Stimulated activated CD4-positive, alpha-beta T cell treated with anti-CD3 and anti-CD28 coated beads, Interleukin-2, amount 100 ng/mL, for 24 hours (primary cell): ENCODE measurements at places on chromosomes 13 and 19.
A peak's percentile ranks its signal among the peaks of the same experiment; 100 is the strongest.

GRCh38 chr13:98175823-98176222, 1.2 kb downstream of the RNF113B start:
- DNase-seq, result no peak

DNA sequence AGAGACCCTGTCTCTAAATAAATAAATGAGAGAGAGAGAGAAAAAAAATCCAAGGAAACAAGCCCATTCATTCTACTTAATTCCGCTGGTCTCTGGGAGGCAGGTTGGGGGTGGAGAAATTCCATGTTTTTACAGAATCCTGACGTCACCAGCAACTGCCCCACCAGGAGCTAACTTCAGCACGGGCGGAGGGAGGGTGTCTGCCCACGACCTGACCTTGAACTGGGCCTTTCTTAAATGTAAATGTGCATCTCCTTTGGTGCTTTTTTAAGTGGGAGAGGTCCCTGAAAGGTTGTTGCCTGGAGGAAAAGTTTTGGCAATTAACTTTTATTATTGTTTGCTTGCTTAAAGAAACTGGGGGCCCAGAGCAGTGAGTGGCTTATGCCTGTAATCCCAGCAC, 15.5 kb downstream of the KLF2 start:
- DNase-seq, result no peak

GRCh38 chr13:34842466-34842865, 99.6 kb upstream of the NBEA start:
- DNase-seq, result no peak

GRCh38 chr19:51354742-51355148, 11.4 kb downstream of the ETFB start:
- no peak for DNase-seq

GRCh38 chr13:109868578-109869311, 82.4 kb upstream of the IRS2 start:
- no peak for DNase-seq

DNA sequence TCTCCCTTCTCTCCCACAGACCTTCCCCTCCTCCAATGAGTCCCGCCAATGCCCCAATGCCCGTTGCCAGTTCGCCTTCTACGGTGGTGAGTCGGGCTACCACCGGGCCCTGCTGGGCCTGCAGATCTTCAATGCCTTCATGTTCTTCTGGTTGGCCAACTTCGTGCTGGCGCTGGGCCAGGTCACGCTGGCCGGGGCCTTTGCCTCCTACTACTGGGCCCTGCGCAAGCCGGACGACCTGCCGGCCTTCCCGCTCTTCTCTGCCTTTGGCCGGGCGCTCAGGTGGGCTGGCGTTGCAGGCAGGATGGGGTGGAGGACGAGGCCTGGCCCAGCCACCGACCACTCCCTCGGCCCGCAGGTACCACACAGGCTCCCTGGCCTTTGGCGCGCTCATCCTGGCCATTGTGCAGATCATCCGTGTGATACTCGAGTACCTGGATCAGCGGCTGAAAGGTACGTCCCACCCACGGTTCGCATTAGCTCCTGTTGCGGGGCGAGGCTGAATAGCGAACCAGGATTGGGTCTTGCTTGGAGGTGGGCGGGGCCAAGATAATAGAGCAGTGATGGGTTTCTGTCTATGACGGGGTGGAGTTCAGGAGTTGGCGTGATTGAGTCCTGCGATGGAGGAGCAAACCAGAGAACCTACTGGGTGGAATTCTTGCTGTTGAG, 11.1 kb downstream of the SLC44A2 start:
- no peak for DNase-seq

- DNase-seq, result peak; percentile 44
These were observed 869 bp downstream of the GFY start for GRCh38 chr19:49425922-49426592.

DNA sequence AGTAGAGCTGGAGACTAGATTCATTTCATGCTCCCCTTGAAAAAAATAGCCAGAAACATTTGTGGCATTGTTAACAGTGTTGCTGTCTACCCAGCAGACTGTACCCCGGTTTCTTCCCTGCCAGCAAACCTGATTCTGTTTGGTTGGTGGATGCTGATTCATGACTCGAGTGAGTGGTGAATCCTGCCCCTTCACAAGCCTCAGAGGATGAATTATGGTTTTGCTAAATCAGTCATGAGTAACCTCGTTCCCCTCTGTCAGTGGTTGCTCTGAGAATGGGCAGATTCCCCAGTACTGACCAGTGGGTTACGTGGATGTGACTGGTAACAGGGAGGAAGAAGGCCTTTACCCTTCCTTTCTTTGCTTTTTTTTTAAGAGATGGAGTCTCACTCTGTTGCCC, 10.1 kb downstream of the NLRP12 start:
- no peak for DNase-seq

DNA sequence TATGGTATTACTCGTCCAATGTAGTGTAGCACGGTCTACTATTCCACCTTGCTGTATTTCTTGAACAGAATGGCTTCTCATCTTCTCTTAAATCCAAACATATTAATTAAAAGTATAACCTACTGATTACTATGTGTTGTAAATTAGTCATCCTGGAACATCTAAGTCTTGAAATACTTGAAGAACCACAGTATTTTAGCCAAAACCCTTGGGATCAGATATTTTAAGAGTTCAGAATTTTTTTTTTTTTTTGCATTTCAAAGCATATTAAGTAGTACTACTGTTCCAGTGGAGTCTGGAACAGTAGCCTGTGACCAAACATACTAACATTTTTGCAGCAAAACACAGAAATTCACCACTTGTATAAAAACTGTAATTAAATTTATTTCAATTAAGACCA, 30.1 kb downstream of the ZC3H13 start:
- DNase-seq, result no peak

- DNase-seq, result no peak
These were observed 1.8 kb upstream of the CTXN1 start for GRCh38 chr19:7927605-7928333.

- DNase-seq, result no peak
These were observed 256.9 kb downstream of the SPRY2 start for GRCh38 chr13:80083853-80084676.

GRCh38 chr19:29492769-29493168, 33.0 kb upstream of the VSTM2B start:
- DNase-seq, result no peak

DNA sequence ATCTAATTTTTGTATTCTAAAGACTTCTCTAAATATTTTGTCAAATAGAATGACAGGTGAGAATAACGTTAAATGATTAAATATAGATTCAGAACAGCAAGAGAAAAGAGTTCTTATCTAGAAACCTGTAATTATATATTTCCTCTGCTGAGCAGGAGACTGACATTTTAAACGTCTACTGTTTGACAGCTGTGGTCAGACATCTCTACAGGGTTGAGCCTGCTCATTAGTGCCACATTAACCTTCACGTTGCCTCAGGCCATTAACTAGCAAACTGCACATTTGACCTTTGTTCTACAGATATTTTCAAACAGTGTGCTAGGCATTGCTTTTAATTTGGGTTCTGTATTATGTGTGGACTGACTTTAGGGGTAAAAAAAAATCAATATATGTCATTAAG, 347.5 kb downstream of the GPC5 start:
- no peak for DNase-seq

- DNase-seq, result no peak
These were observed 19.5 kb downstream of the CCDC70 start for GRCh38 chr13:51881296-51881695.

DNA sequence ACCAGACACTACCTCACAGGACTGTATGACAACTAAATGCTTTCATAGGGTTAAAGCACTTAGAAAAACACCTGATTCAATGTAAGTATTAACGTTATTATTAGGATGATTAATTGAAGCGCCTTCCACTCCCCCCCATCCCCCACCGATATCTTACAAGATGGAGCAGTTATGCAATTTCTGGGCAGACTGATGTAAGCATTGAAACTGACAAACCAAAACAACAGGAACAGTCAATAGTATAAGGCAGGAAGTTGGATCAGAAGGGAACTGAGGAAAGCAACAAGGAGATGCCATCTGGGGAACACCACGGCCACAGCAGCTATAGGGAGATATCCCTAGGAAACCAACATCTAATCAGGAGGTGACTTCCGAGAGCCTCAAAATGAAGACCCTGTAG, 3.8 kb downstream of the LCP1 start:
- no peak for DNase-seq

GRCh38 chr13:52711286-52711685, 28.3 kb downstream of the CNMD start:
- no peak for DNase-seq

DNA sequence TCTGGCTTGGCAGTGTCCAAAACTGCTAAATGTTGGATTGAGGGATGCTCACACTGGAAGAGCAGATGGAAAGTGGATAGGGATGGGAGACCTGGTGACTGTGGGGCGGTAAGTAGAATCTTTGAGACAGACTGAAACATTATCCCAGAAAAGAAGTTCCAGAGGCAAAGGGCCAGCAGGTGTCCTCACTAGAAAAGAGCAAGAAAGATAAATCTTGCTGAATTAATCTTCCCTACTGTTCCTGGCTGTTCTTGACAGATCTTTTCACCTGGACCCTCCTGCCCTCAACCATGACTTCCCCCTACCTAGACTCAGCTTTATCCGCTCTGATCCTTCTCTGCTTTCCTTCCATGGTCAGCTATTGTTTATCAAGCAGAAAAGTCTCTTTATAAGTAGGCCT, 35.0 kb upstream of the FRY start:
- DNase-seq, result no peak

DNA sequence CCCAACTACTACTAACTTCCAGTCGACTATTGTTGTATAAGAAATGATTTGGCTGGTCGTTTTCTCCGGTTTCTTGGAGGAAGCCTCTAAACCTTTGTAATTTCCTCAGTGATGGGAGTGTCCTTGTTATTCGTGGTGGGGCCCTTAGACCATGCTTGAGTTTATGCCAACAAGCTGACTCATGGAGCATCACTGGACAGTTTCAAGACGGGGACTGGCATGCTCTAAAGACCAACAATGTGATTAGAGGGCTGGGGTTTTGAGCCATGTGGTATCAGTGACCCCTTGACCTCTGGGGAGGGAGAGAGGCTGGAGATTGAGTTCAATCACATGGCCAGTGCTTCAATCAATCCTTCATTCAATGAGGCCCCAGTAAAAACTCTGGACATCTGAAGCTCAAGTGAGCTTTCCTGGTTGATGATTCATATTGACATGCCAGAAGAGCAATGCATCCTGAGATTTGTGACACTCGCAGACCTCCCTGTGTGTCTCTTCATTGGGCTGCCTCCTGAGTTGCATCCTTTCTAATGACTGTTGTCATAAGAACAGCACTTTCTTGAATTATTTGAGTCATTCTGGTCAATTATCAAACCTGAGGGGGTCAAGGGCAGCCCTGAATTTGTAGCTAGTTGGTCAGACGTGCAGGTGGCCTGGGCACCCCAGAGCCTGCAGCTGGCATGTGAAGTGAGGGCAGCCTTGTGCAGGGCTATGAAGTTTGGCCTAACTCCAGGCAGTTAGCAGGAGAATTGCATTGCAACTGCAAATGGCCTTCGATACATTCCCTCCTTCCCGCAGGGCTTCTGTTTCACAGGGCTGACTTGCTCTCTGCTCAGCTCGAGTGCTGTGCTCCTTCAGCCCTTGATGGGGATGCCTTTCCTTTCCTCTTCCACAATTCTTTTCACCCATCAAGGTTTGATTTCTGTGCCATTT, 246.5 kb downstream of the FGF9 start:
- DNase-seq, result no peak

- DNase-seq, result no peak
These were observed 324.0 kb downstream of the KCNRG start for GRCh38 chr13:50339271-50339670.

DNA sequence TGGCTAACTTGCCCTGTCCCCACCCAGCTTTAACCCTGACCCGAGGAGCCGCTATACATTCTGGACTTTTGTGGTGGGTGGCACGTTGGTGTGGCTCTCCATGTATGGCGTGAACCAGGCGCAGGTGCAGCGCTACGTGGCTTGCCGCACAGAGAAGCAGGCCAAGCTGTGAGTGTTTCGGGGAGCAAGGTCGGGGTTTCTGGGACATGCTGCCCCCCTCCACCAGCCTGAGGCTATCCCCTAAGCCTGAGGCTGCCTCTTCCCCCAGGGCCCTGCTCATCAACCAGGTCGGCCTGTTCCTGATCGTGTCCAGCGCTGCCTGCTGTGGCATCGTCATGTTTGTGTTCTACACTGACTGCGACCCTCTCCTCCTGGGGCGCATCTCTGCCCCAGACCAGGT, 6.0 kb downstream of the SLC5A5 start:
- no peak for DNase-seq

GRCh38 chr19:10118960-10119359, 739 bp downstream of the EIF3G start:
- DNase-seq, result no peak

DNA sequence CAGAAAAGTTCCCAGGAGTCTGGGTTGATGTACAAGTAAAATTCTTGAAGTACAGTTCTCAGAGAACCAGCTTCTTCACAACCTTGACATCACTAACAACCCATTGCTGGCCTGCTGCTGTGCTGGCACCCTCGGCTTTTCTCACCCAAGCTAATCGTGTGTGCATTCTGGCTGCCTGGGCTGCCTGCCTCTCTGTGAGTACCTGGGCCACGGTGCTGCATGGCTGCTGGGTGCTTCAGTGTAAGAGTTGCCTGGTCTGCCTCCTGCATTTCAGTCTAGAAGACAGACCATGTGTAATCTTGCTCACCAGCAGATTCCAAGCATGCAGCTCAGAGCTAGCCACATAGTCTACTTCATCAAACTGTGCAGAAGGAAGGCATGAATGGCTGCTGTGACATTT, 50.5 kb upstream of the MEDAG start:
- no peak for DNase-seq

DNA sequence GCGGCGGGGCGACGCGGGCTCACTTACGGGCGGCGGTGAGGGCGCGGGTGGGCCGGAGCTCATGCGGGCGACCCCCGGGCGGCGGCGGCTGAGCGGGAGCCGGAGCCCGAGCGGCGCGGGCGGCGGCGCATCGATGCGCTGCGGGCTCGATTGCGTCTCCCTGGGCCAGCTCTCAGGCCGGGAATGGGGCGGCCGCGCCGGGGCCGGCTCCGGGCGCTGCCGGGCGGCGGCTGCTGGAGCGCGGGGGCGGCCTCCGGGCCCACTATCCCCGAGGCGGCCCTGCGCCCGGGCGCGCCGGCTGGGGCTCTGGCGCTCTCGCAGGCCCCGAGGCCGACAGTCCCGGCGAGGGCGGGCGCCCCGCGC, 1.4 kb upstream of the TSHZ3 start:
- DNase-seq, result peak; percentile 49

GRCh38 chr13:113291129-113291528, 5.9 kb upstream of the LAMP1 start:
- DNase-seq, result no peak

DNA sequence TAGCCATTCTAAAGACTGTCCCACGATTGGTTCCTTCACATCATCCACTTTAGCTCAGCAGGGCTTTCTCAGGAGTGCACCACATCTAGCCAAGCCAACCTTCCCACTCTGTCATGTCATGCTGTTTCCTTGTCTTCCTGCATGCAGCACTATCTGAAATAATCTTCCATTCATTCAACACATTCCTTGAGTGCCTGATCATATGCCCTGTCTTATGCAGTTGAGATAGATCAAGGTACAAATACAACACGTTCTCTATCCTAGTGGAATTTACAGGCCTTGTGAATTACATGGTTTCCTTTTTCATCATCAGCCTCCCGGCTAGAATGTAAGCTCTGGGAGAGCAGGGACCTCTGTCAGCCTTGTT, 6.8 kb upstream of the MRPS31 start:
- no peak for DNase-seq

- DNase-seq, result no peak
These were observed 11.6 kb downstream of the CTU1 start for GRCh38 chr19:51096473-51097165.
